ENCODE measurements at places on chromosomes 6 and 20.

GRCh38 chr6:161138543-161139303 lies 135.1 kb downstream of the AGPAT4 start:
- no peak for DNase-seq

DNA sequence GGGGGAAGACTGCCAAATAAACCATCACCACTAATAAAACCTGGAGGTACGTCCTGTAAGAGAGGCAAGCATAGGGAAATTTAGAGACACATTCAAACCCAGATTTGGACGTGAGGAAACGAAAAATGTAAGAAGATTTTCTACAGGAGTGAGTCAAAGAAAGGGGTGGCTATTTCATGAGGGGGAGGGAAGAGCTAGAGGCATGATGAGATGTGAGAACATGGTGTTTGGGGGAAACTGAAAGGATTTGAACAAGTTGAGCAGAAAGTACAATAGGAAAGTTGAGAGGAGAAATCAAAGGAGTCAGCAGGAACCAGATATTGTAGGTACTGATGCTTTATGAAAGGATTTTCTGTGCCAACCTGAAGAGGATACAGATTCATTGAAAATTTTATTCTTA lies 179.1 kb upstream of the HS3ST5 start:
- DNase-seq: no peak

DNA sequence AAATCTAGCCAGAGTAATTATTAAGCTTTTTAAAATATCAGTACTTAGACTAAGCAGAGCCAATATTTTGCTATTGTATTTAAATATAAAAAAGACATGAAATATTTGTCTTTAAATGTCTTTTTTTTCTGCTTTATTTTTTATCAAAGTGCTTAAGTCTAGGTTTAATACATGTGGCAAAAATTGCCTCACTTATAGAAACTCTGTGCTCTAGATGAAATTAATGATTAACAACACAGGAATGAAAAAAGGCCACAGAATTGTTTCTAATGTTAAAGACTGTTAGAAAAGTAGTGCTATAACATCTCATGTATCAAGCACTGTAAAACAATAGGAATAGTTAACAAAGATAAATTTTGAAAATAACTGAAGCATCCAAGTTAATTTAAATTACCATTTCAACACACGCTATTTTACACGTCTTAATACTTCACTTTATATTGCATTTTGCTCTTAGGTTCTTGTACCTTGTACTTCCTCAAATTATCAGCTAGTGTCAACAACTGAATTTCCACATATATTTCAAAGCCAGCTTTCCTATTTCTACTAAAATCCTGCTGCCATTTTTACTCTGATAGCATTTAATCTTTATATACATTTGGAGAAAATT lies 1515.1 kb downstream of the HACE1 start:
- DNase-seq: no peak

GRCh38 chr6:136960781-136961180 lies 38.7 kb downstream of the SLC35D3 start:
- DNase-seq: no peak

- no peak for DNase-seq
Measured at GRCh38 chr6:68635706-68636513, 828 bp downstream of the ADGRB3 start.

- DNase-seq: no peak
Measured at GRCh38 chr20:32072168-32072750, 20.2 kb downstream of the HCK start.

DNA sequence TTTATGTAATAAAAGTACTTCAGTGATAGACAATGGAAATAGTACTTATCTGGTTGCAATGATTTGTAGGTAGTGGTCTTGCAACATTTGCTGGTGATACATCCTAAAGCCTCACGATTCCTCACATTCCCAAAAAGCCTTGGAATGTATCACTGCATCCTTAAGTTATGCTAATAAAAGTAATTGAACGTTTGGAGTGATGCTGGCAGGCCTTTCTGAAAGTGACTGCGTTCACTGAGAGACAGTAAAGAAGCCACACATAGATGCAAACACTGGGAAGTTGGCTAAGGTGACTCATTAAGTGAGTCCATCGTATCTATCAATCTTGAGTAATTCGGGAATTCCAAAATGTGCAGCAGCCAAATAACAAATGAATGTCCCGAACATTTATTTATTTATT lies 444.1 kb upstream of the SOX4 start:
- DNase-seq: no peak

GRCh38 chr6:43972913-43973300 lies 154.3 kb downstream of the MRPL14 start:
- DNase-seq: no peak

DNA sequence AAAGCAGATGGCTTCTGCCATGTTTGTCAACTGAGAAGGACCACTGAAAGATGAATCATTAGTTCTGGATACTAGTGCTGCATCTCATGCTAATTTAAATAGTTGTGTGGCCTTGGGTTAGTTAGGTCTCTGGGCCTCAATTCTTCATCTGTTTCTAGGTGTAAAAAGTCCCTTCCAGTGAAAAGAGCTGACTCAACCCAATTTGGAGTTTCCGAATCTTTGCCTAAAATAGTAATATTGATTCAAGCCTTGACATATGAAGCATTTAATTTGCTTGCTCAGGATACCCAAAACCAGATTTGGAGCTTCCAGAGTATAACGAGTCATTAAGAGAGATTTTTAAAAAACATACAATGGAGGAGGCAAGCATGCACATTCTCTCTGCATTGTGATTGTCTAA lies 163.9 kb downstream of the LMBRD1 start:
- DNase-seq: no peak

GRCh38 chr6:41515995-41516394 lies 30.2 kb upstream of the FOXP4 start:
- DNase-seq: no peak

GRCh38 chr6:2979819-2980464 lies 8.6 kb upstream of the SERPINB6 start:
- no peak for DNase-seq
